Mesendoderm (in vitro differentiated cells): ENCODE measurements at places on chromosomes 11 and 22.

GRCh38 chr11:65548395-65548794, 9.8 kb downstream of the LTBP3 start:
- DNase-seq, result no peak

GRCh38 chr11:111081021-111081511, 164.5 kb upstream of the POU2AF2 start:
- DNase-seq, result no peak

DNA sequence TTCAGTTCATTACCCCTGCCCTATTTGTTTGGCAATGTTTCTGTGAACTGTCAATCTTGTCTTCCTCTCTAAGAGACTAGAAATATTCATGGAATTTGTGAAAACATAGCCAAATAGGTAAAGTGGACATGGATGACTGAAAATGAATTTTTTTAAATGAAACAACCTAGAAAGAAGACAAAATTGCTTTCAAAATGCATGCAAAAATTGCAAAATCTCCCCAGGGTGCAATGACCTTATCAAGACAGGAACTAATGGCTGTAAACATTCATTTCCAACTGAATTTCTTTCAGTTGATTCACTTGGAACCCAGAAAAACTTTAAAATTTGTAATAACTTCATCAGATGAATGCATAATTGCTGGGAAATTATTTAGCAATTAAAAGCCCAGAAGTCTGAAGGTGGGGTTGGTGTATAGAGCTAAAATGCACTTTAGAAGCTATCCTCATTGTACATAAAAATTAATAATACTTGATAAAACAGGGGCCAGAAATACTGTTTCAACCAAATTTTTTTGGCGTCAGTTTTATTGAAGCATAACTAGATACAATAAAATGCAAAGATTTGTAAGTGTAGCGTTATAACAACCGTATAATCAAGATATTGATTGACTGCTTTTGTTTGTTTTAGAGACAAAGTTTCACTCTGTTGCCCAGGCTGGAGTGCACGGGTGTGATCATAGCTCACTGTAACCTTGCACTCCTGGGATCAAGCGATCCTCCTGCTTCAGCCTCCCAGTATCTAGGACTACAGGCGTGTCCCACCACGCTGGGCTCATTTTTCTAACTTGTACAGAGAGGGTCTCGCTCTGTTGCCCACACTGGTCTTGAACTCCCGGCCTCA, 27.6 kb upstream of the SLC35C1 start:
- no peak for DNase-seq

DNA sequence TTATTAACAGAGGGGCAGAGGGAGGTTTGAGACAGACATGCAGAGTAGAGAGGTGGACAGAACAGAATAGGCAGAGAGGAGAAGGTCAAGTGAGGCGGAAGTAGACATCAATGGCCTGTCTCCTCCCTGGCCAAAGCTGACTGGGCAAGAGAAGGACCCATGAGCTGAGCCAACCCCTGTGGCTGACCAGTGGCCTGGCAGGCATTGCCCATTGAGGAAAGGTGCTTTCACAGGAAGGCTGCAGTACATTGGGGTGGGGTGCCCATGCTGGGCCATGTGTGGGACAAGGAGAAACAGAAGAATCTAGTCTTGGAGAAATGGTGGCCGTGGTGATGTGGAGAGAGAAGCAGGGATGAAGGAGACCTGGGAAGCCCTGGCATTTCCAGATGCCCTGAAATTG, 76.0 kb downstream of the MYEOV start:
- DNase-seq, result no peak

- DNase-seq, result peak; percentile 90
Measured at GRCh38 chr22:21014726-21015465, at the start of gene P2RX6. P2RX6 (plus strand) TSS chr22:21015165; CDS start chr22:21015175, 10 bp downstream.

DNA sequence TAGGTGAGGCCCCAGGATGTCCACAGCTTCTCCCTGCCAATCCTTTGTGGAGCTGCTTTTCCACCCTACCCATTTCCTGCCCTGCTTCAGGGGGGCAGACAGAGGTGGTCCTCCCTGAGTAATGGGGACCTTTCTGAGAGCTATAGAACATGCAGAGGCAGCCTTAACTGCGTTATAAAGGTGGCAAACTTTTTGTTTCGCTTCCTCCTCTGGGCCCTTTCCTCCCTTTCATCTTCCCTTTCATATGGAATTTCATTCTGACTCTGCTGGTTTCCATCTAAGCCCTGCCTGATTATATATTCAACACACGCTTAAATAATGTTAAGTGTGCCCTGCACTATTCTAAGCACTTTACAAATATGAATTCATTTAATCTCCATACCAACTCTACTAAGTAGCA, 169.3 kb upstream of the E2F8 start:
- no peak for DNase-seq

DNA sequence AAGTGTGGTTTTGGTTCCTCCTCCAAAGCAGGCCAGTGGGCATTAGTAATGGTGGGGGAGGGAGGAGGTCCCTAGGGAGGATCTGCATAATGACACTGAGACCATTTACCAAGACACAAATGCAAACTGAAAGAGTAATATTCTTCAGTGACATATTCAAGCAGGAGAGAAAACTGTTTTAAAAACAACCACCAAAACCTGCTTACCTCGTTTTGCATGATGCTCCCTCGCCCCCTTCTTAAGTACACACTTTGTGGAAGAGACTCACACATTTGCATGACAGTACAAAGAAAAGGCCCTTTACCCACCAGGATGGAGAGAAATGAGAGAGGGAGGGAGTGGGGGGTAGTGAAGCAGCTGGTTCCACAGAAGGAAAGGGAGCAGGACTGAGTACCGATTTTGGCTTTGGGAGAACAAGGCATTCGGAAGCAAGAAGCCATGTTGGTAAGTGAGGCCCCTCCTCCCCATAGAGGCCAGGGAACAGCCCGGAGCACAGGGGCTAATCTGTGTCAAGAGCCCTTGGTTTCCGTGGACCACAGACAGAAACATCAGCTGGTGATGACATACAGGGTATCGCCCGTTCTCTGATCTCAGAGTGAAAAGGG, 13.0 kb upstream of the OPCML start:
- DNase-seq, result peak; percentile 28

DNA sequence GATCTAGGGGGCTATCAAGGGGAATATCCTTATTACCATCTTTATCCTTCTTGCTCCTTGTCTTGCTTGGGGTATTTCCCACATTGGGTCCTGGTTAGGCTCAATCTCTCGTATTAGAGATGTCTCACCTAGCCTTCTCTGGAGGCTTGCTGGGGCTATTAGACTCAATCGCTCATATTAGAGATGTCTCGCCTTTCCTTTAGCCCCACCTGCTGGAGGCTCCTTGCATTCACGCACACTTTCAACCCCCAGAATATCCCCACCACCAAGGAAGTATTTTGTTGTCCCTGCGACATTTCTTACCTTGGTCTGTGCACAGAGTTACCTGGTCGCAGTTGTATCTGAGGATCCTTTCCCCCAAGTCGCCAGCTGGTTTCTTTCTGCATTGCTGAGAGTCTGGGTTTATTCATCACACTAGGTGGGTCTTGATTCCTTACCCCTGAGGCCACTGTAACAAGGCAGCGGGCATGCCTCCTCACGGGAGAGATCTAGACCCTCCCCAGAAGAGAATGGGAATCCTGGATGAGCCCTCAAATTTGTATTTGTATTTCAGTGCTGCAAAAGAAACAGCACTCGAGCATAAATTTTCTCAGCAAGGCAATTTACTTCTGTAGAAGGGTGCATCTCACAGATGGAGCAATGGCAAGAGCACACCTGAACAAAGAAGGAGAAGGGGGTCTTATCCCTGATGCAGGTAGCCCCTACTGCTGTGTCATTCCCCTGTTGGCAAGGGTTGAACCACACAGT, 15.9 kb upstream of the HYLS1 start:
- peak; percentile 73 for DNase-seq

GRCh38 chr11:27209562-27210005, 153.4 kb downstream of the CCDC34 start:
- peak; percentile 83 for DNase-seq

DNA sequence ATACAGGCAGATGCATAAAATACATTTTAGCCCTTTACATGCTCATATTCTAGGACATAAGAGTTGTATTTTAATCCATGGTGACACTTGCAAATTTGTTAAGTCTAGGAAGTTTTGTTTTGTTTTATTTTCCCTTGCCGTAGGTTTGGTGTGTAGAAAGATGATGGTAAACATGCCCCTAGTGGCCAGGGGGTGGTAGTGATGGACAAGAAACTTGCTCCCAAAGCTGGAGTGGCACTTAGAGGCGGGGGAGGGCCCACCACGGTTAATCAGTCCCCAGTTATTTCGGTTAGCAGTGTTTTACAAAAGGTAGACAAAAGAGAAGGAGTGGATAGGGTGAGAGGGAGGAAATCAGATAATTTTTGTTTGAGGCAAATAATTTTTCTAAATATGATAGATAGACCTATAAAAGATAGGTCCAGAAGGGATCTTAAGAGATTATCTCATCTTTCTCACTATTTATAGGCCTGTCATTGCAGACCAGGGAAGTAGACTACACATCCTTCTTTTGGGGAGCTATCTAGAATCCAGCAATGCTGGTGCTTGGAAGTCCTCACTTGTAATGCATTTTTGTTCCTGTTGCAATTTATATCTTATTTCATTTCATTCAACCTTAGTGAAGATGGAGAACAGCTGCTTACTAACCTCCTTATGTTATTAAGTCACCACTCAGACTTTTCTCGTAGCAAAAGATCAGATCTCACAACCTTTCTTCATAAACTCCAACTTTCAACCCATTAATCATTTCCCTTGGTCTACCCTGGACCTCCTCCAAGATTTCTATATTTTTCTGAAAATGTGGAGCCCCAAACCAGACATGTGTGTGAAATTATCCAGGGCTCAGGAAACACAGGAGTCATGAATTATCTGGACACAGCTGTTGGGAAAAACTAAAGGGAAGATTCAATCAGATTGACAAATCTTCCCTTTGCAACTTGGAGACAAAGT, 5.9 kb upstream of the BDNF start:
- DNase-seq, result peak; percentile 49

DNA sequence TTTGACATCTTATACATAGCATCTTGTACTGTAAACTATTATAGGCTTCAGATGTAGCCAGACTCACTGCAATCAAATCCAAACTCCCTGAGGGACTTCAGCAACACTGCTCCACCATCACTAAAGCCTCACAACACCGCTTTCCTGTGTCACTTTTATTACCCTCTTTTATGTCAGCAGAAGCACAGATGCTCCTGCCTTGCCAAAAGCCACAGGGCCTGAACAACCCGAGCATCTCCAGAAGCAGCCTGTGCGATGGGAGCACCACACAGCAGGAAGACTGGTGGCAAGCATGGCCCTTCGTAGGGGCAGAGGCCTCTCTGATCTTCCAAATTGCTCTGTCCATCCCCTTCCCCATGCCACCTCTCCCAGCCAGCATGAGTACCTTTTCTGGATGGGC, 22.9 kb downstream of the TMEM123 start:
- DNase-seq, result no peak

DNA sequence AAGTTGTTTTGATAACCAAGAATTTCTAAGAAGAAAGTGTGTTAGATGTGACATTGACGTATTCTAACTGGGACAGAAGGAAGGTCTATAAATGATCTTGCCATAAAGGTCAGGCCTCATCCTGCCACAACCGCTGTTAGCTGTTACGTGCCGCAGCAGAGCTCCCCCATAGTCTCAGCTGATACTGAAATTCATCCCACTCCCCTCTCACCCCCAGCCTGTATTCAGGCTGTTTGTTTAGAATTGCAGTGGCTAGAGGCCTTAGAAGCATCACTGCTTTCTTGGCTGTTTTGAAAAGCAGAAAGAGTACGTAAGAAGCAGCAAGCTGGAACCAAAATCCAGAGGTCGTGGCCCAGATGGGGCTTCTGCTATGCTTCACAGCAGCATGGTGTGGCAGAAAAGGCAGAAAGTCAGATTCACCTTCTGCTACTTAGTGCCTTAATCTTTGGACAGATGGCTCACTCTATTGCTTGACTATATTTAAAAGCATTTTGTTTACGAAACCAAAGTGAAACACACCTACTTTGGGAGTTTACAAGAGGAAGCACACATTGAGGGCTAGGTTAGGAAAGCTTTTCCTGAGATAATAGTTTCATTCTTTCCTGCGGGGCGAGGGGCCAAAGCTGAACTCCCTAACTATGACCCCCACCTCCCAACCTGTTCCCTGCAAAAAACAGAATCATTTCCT, 950 bp upstream of the LAYN start:
- no peak for DNase-seq

DNA sequence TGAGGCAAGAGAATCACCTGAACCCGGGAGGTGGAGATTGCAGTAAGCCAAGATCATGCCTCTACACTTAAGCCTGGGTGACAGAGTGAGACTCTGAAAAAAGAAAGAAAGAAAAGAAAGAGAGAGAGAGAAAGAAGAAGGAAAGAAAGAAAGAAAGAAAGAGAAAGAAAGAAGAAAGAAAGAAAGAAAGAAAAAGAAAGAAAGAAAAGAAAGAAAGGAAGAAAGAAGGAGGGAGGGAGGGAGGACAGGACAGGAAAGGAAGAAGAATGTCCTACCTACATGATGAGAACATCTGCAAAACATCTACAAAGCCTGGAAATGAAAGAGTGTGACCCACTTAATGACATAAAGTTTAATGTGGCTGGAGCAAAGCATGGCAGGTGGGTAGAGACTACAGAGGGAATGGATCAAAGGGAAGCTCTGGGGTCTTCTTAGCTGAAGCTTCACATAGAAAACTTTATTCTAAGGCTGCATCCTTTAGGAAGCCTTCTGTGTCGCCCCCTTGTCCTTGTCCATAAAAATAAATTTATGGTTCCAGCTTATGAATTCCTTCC, 112.3 kb upstream of the ASPHD2 start:
- DNase-seq, result no peak

DNA sequence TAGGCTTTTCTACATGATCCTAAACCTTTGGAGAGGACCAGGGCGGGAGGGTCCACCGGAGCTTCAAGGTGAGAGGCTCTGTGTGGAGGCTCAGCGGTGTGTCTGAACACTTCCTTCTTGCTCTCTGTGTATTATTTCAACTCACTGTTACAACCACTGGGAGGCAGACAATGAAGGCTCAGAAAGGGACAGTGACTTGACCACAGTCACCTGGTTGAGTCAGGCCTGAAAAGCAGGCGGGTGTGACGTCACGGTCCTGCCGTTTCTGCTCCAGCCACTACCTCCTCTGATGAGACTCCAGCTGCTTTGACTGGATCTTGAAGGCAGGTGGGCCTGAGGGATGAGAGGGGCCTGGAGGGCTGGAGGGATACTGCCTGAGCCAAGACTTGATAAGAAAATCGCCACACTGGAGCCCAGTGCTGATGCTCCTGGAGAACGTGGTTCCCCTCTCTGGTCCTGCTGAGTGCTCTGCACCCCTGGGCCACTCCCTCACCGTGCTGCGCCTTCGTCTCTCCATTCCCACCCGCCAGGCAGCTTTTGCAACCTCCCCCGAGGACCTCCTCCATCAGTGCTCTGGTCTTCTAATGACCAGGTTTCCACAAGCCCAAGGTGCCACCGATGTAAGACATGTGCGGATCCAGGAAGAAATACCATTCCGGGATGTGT, 27.9 kb downstream of the KCNC1 start:
- no peak for DNase-seq
